Glomerular endothelial cell (primary cell): ENCODE measurements at places on chromosomes 16 and 17. TPM values are rescaled to one million over a fixed set of nuclear protein-coding genes. Genes with fewer than 3 reads are reported as not detected.

DNA sequence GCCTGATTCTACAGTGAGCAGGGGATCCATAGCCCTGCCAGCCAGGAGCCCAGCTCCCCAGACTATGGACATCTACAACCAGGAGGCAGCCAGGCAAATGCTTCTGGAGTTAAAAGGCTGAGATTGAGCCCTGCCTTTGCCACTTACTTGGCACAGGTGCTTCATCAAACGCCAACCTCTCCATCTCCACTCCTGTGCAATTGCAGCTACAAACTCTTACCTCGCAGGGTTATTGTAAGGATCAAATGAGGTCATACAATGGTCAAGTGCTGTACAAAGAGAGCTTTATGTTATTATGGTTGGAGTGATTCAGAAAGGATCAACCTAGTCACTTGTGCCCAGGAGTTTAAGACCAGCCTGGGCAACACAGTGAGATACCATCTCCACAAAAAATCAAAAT lies 9.8 kb upstream of the MYO18A start:
- no peak for DNase-seq

The RNF43 gene
- total RNA-seq: 0.05 TPM in 1 of 2 replicates, not detected in the other

DNA sequence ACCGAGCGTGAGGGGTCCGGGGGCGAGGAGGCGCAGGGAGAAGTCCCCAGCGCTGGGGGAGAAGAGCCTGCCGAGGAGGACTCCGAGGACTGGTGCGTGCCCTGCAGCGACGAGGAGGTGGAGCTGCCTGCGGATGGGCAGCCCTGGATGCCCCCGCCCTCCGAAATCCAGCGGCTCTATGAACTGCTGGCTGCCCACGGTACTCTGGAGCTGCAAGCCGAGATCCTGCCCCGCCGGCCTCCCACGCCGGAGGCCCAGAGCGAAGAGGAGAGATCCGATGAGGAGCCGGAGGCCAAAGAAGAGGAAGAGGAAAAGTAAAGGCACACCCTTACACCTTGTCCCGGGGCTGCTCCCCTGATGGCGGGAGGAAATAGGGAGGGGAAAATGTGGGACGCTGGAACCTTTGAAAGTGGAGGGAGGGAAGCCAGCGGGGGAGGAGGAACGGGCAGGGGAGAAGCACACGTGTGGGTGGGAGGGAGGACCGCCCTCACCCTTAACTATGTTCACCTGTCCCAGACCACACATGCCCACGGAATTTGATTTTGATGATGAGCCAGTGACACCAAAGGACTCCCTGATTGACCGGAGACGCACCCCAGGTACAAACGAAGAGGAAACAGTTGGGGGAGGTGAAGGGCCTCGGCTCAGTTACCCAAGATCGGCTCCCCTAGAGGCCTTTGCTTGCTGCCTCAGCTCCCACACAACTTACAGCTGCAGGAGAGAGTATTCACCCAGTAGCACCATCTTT lies 916 bp downstream of the PAGR1 start:
- no peak for DNase-seq

DNA sequence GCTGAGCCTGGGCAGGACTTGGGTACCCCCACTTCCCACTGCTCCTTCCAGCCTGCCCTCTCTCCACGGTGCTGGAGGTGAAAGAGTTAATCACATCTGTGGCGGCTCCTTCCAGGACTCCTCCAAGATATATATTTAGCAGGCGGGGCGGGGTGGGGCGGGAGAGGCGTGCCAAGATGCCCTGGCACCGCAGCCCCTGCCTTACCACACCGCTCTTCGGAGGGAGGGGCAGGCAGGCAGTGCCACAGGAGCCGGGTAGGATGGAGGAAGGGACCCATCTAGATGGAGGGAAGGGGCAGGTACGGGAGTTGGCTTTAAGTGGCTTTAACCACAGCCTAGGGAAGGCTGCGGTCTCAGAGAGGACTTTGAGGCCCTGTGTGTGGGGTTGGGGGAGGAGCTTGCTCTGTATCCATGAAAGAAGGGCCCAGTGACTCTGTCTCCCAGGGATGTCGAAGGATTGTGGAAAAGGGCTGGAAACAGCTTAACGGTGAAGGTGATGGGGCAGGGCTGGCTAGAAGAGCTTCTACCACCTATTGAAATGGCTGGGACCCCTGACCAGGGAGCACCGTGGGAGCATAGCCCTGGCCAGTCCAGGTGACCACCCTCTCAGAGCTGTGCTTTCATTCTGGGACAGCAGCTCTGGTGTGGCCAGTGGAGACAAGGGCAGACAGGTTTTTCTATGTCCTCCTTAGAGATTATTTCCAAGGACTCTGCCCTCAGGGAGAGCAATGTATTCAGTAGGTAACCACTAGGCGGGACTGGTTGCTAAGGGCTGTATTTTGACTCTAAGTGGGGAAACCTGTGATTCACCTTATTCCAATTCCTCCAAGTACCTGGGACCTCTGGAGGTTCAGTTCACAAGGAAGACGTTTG lies 13.0 kb downstream of the GPR142 start:
- DNase-seq: no peak

DNA sequence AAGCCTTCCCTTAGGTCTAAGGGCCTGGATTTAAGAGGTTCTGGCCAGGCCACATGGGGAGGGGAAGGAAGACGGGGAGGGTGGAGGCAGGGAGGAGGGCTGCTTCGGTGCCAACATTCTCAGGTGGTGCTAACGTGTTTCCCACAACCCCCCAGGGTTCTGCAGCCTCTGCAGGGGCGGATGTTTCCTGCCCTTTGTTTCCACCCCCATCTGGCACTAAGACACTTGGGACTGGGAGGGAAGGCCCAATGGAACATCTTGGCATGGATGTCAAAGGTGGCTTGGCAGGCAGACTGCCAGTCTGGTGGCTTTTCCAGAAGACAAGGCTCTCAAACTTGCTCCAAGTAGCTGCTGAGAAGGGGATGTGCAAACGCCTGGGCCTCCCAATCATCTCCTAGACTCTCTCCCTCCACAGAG lies 12.7 kb downstream of the HIC1 start:
- DNase-seq: no peak

DNA sequence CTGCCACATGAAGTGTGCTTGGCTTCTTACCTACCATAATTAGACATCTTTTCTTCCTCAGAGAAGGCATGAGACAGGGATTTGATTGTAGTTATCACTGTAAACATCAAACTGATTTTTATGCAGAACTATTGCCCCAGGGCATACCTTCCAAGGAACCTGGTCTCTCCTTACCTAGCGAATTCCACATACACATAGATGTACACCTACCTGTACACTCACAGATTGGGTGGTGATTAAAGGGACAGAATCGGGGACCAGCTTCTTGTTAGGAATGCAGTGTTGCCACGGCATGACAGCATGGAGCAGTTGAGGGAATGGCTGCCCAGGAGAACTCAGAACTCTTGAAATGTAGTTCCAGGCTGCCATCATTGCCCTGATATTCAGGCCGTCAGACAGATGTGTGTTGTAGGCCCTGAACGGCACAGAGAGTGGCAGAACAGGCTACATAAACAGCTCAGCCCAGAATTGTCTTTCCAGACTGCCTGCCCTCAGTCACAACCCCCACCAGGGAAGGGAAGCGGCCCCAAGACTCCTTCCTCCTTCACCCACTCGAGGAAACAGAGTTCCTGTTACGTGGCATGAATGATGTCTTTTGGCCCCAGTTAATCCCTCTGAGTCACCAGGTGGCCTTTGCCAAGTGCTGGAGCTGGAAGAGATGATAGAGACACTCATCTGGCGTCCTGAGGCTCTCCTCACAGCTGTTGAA lies 17.8 kb upstream of the NAGLU start:
- DNase-seq: peak; percentile 95

DNA sequence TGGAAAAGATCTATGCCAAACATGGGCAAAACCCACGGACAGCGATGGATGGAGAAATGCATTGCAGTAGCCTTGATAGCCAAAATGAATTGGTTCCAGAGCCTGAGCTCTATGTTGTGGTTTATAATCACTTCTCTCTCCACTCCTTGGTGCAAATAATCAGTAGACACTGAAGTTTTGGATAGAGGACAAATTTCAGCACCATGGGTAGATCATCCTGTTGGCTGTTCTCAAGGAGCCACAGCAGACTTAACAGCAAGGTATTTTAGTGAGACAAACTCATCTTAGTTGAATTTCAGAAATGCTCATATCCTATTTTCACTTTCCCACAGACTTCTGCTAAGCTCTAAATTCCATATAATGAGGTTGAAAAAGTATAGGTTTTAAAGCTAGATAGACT lies 88.3 kb upstream of the CCL1 start:
- DNase-seq: no peak

The CCL8 gene
- total RNA-seq: 3.6 TPM in 1 of 2 replicates, not detected in the other

GRCh38 chr17:20999044-20999573 lies 43.7 kb downstream of the USP22 start:
- DNase-seq: no peak

The CNP gene
- 79.3 and 97.1 TPM in 2 replicates for total RNA-seq

DNA sequence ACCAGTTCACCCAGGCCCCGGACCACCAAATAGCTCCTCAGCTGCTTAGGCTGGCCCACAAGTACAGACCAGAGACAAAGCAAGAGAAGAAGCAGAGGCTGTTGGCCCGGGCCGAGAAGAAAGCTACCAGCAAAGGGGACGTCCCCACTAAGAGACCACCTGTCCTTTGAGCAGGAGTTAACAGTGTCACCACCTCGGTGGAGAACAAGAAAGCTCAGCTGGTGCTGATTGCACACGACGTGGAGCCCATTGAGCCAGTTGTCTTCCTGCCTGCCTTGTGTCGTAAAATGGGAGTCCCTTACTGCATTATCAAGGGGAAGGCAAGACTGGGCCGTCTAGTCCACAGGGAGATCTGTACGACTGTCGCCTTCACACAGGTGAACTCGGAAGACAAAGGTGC lies 15.4 kb downstream of the FOXF1 start:
- no peak for DNase-seq

DNA sequence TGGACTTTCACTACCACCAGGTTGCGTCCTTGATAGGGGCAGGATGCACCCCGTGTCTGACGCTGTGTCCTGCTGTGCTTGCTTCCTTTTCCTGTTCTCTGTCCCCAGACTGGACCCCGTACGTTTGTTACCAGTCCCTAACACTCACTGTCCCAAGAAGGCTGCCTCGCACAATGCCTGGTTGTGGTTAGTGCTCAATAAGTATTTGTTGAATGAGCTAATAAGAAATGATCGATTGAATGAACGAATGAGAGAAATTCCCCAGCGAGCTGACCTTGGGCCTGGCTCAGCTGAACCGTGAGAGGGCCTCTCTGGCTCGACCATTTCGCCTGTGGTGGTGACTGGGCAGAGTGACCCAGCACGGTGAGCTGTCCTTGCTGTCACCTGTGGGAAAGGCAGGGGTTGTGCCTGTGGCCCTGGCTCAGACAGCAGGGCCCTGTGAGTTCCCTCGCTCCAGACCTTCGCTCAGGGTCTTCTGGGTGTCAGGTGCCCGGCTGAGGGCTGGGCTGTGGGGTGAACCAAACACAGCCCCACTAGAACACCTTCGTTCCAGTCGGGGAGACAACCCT lies 20.9 kb downstream of the CMIP start:
- no peak for DNase-seq

GRCh38 chr17:35433075-35433894 lies 985 bp upstream of the SLFN12 start:
- peak; percentile 97 for DNase-seq

The NPIPA8 gene
- total RNA-seq: not detected in 2 replicates

- no peak for DNase-seq
These were observed 5.0 kb upstream of the NAGLU start for GRCh38 chr17:42530952-42531454.

DNA sequence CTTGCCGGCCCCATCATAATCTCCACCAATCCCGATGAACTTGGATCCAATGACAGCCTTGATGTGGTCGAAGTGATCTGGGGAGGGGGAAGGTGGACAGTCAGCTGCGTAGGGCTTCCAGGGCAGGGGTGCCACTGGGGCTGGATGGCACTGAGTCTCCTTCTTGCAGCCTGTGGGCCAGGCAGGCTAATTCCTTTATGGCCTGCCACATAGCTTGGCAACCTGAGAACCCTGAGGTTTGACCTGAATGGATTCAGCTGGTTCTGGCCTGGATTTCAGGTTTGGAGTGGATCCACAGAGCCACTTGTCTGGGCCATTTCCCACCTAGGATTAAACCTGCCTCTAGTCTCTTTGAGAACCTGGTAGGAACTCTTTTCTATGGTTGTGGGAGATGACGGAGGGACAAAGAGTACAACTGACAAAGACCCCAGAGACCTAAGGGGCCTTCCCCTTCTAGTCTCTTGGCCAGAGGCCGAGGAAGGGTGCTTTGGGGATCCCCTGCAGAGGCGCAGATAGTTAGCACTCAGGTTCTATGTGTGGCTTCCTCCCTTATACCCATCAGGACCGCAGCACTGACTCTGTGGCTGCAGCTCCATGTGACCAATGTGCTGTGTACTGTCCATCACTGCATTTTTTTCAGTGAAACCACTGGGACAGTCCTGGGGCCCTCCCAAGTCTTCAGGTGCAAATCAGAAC lies 9.2 kb upstream of the DPEP3 start:
- DNase-seq: no peak

GRCh38 chr17:81084680-81085419 lies 49.9 kb downstream of the BAIAP2 start:
- DNase-seq: no peak

- no peak for DNase-seq
These were observed 10.2 kb downstream of the FLII start for GRCh38 chr17:18248300-18248731.

The KRT36 gene
- total RNA-seq: not detected in 2 replicates

DNA sequence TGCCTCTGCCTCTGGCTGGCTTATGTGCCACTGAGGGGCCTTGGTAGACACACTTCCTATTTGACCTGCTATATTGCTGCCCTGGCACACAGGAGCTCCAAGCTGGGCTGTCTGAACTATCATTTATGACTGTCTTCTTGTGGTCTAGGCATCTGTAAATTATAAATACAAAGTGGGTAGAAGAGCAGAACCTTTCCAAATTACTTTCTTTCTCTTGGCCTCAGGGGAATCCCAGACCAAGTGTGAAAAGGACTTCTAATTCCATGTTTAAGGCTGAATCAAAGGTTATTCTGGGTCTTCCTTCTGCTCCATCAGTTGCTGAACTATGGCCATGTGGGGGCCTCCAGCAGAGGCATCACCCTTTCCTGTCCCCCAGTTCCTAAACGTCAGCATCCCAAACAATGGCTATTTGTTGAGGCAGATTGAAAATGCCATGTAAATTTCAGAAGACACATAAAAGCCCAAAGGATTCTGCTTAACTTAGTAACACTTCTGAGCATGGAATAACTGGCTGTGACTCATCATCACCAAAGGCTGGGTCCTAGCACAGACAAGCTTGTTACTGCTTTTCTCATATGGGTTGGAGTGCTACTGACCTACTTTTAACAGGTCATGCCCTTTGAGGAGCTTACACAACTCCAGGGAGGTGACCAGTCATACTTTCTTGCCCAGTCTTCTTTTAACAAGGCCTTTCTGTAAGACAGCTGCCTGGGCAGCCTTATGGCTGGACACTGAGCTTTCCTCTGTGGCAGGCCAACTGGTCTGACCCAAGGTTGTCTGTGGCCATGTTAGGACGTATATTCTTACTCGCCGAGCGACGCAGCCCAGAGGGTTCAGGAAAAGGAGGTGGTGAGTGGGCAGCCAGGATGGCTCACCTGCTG lies 154.8 kb downstream of the VPS53 start:
- DNase-seq: peak; percentile 61

DNA sequence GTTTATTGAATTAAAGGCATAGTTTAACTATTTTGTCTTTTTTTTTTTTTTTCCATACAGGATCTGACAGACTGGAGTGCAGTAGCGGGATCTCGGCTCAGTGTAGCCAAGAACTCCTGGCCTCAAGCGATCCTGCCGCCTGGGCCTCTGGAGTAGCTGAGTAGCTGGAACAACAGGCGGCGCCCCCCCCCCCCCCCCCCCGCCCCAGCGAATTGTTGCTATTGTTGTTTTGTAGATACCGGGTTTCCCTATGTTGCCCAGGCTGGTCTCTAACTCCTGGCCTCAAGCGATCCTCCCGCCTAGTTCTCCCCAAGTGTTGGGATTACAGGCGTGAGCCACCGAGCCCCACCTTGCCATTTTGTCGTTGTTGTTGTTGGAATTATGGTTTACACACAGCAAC lies 1.3 kb upstream of the CENPV start:
- DNase-seq: no peak
